Effector memory CD8-positive, alpha-beta T cell (primary cell): ENCODE measurements at places on chromosomes 13 and 19.

DNA sequence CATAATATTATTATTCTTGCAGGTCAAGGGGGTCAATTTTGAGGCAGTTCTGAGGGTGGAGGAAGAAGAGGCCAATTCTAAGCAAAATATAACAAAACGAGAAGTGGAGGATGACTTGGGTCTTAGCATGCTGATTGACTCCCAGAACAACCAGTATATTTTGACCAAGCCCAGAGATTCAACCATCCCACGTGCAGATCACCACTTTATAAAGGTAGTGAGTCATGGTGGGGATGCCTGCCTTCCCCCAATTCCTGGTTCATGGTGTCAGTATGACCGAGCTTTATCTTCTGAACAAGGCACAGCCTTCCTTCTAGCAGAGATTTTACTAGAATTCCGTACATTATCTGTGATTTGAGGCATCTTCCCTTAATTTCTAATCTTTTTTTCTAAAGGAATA lies 9.4 kb upstream of the DCUN1D2 start:
- DNase-seq = no peak

- no peak for DNase-seq
These were observed 52.5 kb downstream of the C13orf42 start for GRCh38 chr13:51058461-51059167.

DNA sequence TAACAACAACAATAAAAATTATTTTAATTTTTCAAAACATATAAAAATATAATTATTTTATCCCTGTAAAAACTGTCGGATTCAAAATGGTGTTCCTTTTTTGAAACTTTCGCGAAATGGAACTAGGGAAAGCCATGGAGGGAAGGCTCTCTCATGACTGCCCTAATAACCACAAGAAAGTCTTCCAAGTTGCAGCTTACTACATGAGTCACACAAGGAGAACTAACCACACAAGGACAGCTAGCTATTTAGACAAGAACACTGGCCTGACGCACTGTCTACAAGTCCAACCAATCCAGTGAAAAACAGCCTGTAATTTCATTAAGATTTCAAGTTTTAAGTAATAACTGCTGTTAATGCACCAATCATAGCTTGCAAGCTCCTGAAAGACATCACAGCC lies 319.2 kb upstream of the PCDH9 start:
- no peak for DNase-seq

GRCh38 chr19:53571339-53571738 lies 33.4 kb downstream of the ZNF331 start:
- no peak for DNase-seq

GRCh38 chr13:38735665-38736440 lies 49.0 kb downstream of the FREM2 start:
- DNase-seq = no peak

GRCh38 chr13:113879017-113879416 lies 15.1 kb upstream of the GAS6 start:
- no peak for DNase-seq

- no peak for DNase-seq
These were observed 59.7 kb upstream of the KL start for GRCh38 chr13:32956595-32956933.

DNA sequence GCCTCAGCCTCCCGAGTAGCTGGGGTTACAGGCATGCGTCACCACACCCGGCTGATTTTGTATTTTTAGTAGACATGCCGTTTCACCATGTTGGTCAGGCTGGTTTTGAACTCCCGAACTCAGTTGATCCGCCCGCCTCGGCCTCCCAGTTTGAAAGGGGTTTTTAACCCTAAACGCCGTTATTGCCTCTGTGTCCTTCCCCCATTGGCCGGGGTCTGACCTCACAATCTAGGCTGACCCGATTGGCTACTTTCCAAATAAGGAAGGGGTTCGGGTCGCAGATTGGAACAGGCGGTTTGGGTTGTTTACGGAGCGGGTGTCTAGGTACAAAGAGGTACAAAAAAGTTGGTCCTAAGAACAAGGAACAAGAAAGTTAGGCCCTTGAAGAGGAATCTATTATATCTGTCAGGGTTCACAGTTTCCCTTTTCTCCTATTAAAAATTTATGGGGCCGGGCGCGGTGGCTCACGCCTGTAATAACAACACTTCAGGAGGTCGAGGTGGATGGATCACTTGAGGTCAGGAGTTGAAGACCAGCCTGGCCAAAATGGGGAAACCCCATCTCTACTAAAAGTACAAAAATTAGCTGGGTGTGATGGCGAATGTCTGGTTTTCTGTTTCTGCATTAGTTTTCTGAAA lies 1.0 kb downstream of the ZNF253 start:
- DNase-seq = no peak

DNA sequence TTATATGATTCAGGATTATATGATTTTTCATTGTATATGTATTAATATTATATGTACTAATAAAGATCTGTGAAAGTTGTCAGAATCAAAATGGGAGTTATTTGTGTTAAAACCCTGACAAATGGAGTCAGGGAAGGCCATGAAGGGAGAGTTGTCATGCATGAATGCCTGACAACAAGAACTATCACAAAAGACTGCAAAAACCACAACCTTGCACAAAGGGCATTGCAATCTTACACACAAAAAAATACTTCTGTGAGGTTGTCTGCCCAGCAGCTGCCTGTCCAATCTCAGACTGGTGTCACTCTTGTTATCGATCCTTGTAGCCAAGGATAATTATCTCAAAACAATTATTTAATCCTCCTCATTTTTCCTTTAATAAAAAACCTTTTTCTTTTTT lies 21.2 kb upstream of the RBM26 start:
- DNase-seq = no peak

- no peak for DNase-seq
These were observed 22.4 kb downstream of the PRR12 start for GRCh38 chr19:49613374-49613773.

- DNase-seq = no peak
These were observed 11.3 kb downstream of the LSM4 start for GRCh38 chr19:18311502-18312091.

- no peak for DNase-seq
These were observed 14.7 kb downstream of the GADD45B start for GRCh38 chr19:2490659-2491058.

GRCh38 chr13:106173346-106173745 lies 362.1 kb downstream of the EFNB2 start:
- no peak for DNase-seq

DNA sequence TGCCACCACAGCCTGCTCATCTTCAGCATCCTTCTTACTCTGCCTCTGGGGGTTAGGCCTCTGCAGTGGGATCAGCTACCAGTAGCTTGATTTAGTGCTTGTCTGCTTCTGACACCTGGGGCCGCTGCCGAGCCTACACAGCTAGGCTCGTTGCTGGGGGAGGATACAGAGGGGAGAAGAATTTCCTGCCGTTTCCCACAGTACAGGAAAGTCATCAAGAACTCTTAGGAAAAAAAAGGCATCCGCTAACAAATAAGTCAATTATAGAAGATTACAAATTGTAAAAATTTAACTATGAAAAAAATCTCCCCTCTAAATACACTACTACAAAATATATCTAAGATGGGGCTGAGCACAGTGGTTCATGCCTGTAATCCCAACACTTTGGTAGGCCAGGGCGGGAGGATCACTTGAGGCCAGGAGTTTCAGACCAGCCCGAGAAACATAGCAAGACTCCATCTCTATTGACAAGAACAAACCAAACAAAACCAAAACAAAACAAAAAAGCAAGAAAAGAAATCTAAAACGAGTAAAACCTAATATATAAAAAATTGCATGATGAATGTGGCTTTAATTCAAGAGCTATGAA lies 26.7 kb downstream of the LATS2 start:
- DNase-seq = no peak

- no peak for DNase-seq
These were observed 1393.3 kb upstream of the ATXN8OS start for GRCh38 chr13:68714292-68714691.

- DNase-seq = no peak
These were observed 29.8 kb upstream of the KATNAL1 start for GRCh38 chr13:30337061-30337610.

- no peak for DNase-seq
These were observed 9.5 kb downstream of the NFILZ start for GRCh38 chr19:8639821-8640401.

DNA sequence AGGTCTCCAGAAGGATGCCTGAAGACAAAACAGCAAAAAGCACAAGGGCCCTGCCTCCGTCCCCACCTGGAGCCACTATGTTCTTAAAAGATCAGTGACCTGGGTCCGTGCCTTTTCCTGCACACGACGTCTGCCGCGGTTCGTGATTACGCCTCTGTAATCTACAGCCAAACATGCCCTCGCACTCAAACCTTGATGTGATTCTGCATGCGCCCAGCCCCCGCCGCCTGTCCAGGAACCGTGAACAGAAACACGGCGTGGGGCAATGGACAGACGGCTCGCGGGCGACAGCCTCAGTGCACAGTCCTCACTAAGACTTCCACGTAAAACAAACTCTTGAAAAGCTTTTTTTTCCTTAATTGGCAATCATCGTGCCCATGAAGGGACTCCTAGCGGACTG lies 15.5 kb downstream of the C13orf46 start:
- DNase-seq = no peak

GRCh38 chr13:27923794-27924528 lies 4.2 kb downstream of the PDX1 start:
- DNase-seq = no peak

DNA sequence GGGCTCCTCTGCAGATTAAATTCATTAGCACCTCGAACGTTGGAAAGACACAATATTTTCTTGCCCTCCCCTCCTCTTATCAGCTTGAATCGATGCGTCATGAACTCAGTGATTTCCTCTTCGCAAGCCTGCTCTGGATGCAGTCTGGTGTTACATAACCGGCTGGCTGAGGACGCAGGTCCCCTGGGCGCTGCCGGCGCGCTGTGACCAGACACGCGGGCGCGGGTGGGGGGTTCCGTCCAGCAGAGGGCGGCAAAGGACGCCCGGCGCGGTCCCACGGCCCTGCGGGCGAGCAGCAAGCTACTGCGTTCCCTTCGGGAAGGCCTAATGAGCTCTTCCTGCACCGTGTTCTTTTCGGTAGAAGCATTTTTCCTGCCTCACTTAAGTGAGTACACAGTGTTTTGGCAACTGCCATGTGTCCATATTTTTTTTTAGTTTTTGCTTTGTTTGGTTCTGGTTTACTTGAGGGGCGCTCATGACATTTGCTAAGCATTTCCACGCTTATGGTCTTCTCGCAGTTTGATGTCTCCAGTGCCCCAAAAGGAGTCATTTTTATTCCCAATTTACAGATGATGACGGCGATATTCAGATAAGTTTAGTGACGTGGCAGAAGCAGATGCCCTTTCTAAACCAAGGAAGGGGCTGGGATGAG lies 112.2 kb upstream of the MBNL2 start:
- DNase-seq = peak; percentile 83

- DNase-seq = no peak
These were observed 28.4 kb downstream of the ANKRD27 start for GRCh38 chr19:32646556-32646955.

DNA sequence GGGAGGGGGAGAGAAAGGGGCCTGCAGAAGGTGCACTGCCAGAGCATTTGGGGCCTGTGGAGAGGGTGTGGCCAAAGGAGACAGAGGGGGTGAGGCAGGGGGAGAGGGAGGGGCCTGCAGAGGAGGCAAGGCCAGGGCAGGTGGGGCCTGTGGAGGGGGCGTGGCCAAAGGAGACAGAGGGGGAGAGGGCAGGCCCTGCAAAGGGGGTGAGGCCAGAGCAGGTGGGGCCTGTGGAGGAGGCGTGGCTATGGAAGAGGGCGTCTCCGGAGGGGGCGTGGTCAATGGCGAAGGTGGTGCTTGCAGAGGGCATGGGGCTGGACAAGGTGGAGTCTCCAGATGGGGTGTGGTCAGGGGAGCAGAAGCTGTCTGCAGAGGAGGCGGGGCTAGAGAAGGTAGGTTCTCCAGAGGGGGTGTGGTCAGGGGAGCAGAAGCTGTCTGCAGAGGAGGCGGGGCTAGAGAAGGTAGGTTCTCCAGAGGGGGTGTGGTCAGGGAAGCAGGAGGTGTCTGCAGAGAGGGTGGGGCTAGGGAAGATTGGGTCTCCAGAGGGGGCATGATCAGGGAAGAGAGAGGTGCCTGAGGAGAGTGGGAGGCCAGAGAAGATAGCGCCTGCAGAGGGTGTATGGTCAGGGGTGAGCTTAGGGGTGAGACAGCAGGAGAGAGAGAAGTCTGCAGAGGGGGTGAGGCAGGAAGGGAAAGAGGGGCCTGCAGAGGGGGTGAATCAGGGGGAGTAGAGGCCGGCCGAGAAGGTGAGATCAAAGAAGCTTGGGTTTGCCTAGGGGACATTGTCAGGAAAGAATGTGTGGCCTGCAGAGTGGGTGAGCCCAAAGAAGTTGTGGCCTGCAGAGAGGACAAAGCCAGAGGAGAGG lies 3.4 kb downstream of the PRR36 start:
- no peak for DNase-seq

GRCh38 chr19:4557144-4557970 lies 2.1 kb downstream of the SEMA6B start:
- no peak for DNase-seq

DNA sequence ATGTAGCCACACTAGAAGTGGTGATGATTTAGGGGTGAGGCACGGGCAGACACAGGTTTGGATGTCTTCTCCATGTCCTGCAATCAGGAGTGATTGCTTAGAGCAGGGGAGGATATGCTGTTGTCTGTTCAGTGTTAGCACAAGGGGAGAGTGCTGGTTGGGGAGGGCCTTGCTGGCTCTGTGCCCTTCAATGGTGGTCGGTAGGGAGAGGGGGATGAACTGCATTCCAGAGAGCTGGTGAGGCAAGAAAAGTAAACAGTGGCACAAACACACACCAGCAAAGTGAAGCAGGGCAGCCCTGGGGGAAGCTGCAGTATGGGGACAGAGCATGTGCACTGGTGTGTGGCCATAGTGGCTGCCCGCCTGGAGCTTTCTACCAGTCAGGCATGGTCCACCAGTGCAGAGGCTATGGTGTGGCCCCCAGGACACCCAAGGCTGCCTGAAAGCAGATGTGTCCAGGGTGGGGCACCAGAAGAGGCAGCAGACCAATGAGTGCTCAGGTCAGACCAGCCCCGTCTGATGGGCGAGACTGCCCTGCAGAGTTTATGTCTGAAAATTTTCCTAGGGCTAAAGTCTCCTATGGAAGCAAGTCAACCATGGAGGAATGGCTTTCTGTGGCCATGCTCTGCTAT lies 1676.9 kb downstream of the PCDH9 start:
- no peak for DNase-seq

- DNase-seq = no peak
These were observed 3.4 kb downstream of the FEM1A start for GRCh38 chr19:4794971-4795370.

DNA sequence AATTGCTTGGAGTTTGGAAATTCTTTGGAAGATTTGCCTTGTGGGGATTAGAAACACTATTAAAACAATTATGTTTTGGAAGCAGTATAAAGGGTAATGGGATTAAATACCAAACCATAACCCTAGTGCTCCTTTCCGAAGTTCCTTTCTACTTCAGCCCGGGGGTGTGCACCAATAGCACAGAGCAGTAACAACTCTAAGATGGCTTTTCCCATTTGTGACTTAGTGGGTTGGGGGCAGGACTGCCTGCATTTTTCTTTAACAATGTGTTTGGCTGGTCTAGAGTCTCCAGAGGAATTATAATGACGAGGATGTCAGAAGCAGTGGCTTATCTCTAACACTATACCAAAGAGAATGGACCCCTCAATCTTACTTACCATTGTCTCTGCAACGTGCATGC lies 11.9 kb upstream of the IL17D start:
- no peak for DNase-seq
